ENCODE measurements at places on chromosomes 2 and 18. TPM values are rescaled to one million over a fixed set of nuclear protein-coding genes. Genes with fewer than 3 reads are reported as not detected.

- no peaks in the 10 kb centered on the region for H3K36me3 ChIP-seq
- H3K27me3 ChIP-seq: no peaks in the 10 kb centered on the region
- no peak overlapping the region for H3K4me3 ChIP-seq
- peak; percentile 49 for DNase-seq
- H3K4me1 ChIP-seq: no peaks in the 10 kb centered on the region
Measured at GRCh38 chr2:209044307-209044706, 379.5 kb upstream of the MAP2 start.

DNA sequence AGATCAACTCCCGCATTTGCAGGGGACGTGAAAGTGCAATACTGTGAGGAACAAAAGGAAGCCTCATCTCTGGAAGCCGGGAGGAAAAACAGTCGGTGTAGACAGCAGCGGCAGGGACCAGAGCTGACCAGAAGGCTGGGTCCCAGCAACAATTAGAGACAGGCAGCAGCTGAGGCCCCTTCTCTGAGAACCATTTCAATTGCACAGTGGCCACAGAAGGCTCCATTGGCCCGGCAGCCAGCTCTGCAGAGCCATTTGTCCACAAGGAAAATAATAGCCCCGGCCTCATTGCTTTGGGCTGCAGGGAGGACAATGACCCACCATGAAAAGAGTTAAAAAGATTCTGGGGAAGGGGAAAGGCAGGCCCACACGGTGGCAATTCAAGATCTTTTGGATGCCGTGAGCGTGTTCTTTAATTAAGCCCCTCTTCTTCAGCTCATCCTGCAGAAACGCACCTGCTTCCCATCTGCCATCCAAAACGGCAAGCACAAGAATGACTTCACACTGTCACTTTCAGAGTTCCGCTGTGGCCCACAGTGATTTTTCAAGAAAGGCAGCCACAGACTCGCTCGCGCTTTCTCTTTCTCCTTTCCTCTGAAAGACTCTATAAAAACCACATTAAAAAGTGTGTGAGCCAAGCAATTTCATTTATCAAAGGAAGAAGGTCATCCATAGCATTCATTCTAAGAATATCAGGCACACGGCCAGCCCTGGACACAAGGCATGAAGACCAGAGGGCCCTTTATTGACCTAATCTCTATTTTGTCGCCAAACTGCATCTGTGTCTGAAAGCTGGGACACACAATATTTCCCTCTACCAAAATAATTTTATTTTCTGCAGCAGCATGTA lies 293.6 kb downstream of the SOX11 start:
- peaks cover 33% of the 10 kb centered on the region for H3K27me3 ChIP-seq
- DNase-seq: no peak
- no peaks in the 10 kb centered on the region for H3K36me3 ChIP-seq
- no peak overlapping the region for H3K4me3 ChIP-seq

DNA sequence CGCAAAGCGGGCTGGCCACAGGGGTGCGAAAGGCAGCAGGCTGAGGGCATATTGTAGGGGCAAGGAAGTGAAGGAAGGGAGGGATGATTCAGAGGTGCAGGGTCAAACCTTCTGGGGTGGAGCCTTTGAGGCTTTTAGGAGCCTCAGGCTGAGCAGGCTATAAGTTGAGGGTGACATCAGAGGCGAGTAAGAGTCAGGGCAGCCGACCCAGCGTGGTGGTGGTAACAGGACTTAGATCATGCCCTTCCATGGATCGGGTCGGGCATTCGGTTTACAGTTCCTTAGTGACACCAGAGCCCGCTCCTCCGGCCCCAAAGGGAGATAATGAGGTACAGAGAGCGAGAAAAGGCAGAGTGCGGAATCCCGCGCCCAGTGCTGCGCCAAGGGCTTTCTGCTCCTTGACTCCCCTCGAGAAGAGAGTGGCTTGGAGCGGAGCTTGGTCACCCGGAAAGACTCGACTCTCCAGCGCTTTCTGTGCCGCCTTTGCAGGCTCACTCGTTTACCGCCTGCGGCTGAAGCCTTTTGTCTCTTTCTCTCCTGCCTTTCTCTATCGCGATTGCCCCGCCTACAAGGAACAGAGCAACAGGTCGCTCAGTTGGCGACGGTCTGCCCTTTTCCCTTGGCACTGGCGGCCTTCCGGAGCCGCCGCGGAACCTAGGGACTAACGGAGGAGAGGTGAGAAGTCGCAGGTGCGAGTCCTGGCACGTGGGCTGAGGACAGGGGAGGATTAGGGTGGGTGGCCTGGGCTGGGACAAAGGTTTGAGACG lies 720 bp downstream of the LBX2 start:
- DNase-seq: no peak
- peaks cover 82% of the 10 kb centered on the region for H3K27me3 ChIP-seq
- H3K27ac ChIP-seq: no peak overlapping the region
- H3K4me3 ChIP-seq: peak overlapping the region; percentile 75
- peaks cover 7% of the 10 kb centered on the region for H3K36me3 ChIP-seq

- DNase-seq: peak; percentile 24
- peaks cover 17% of the 10 kb centered on the region for H3K36me3 ChIP-seq
- no peak overlapping the region for H3K4me3 ChIP-seq
Measured at GRCh38 chr18:48800876-48801727, 149.7 kb downstream of the SMAD7 start.

DNA sequence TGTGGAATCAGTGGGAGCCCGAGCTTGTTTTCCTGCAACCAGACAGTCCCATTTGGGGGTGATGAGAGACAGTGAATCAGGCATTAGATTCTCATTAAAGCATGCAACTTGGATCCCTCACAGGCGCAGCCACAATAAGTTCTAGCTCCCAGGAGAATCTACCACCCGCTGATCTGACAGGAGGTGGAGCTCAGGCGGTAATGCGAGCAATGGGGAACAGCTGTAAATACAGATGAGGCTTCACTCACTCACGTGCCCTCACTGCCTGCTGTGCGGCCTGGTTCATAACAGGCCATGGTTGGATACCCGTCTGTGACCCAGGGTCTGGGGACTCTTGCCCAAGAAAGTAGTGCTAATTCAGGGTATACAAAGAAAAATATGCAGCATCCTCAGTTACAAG lies 144.8 kb upstream of the RGPD4 start:
- H3K36me3 ChIP-seq: no peaks in the 10 kb centered on the region
- H3K4me3 ChIP-seq: no peak overlapping the region
- no peaks in the 10 kb centered on the region for H3K4me1 ChIP-seq
- peak; percentile 74 for DNase-seq
- H3K27me3 ChIP-seq: no peaks in the 10 kb centered on the region

Gene GALNT5
- total RNA-seq: not detected
